ENCODE measurements at places on chromosomes 12 and 14.
A peak's percentile ranks its signal among the peaks of the same experiment; 100 is the strongest.

GRCh38 chr14:36513451-36514277 is 6.4 kb downstream of the NKX2-1 start:
- peak; percentile 81 for DNase-seq

DNA sequence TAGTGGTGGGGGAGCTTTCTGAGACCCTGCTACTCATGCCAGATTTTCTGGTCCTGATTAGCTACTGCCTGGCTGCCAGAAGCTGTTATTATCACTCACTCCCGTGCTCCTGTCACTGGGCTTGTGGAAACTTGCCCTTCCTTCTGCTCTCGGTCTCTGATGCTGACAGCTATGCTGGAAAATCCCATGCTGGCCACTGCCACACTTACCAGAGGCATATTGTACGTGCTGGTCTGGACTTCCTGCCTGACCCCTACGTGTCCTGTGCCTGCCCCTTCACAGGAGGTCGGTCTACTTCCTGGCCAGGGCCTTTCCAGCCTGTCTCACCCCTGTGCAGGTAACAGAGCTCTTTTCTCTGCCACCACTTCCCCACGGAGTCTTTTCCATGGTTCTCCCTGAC is 149.4 kb upstream of the PLEKHG7 start:
- DNase-seq = no peak

DNA sequence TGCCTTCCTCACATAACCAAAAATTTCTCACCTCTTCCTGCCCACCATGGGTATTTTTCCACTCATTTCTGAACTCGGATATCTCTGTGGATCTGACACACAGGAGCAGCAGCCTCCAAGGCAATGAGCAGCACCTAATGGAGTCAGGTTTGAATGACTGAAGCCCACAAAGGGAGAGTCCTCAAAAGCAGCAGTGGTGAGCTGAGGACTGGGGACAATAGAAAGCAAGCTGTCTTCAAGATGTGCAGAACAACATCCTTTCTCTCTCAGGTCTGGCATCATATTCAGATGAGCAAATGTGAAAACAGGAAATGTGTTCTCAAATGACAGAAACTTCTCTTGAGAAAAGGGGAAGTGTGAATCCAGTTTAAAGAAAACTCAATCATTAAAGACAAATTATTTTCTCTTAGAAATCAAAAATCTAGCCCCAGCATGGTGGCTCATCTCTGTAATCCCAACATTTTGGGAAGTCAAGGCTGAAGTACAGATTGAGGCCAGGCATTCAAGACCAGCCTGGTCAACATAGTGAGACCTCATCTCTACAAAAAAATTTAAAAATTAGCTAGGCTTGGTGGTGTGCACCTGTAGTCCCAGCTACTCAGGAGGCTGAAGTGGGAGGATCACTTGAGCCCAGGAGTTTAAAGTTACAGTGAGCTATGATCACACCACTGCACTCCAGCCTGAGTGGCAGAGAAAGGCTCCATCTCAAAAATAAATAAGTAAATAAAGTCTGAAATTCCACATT is 54.2 kb downstream of the C12orf42 start:
- DNase-seq = no peak

DNA sequence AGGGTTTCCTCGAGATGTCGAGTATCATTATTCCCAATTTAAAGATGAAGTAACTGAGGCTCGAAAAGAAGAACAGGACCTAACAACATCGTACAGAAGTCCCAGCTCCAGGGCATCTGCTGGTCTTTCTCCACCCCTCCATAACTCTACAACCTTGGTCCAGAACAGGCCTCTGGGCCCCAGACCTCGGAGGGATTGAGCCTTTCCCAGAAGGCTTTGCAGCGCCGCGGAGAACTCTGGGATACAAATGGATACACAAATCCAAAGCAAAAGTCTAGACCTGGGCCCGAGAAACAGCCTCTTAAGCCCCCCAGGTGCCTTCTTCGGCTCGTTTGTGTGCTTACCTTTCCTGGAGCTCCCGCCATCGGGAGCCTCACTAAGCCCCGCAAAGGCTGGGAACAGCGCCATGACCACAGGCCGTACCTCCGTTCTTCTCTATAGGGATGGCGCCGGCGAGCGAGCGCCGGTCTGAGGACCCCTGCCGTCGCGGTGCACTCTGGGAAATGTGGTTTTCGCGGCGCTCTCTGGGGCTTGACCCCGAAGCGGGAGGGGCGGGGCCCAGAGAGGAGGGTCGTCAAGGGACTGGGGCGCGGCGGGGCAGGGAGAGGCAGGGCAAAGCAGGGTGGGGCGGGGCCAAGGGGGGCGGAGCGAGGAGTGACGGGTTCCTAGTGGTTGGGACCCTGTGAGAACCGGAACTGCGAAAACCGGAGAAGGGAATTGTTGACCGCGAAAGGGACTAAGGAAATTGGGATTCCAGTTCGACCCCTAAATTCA is at the start of gene NRDE2:
NRDE2 (minus strand) TSS at position 445 of the 774 bp plus-strand sequence; CDS start at position 408, 37 bp downstream.
- peak; percentile 100 for DNase-seq

DNA sequence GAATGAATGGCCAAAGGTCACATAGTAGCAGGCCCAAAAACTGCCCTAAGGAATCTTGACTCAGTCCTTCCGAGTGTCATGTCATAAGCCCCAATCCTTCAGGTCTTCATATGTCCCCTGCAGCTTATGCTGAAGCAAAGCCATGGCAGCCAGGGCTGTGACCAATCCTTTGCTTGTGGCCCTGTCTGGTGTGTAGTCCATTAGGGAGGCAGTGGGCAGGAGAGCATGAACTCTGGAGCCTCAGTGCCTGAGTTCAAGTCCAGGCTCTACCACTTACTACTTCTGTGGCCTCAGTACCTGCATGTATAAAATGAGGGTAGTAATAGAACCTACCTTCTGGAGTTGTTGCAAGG is 20.3 kb downstream of the PLEKHG3 start:
- no peak for DNase-seq

DNA sequence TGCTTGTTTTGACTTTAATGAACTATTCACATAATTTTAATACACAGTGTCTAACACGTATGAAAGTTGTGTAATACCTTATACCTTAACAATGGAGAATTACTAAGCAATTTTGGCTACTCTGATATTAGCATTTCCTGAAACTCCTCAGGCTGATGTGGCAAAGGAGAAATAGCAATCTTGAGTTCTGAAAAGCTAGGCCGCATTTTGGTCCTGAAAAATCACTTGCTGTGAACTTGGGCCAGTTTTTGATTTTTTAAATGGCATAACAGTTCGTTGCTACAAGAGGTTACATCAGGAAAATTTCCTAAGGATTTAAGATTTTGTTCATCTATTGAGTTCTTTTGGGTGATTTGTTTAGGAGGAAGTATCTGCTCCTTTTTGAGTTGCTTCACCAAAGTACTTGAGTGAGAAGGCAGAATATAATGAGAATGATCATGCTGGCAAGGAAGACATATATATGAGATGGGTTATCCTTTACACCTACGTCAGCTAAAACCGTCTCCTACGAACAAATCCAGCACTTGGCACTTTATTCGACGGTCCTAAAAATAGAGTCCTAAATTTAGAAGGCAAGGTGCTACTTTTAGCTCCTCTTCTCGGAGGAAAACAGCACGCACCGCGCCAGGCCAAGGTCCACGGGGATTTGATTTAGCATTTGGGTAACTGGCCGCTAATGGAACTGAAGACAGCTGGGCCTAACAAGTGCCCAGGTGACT is 32.2 kb downstream of the MIA2 start:
- DNase-seq = no peak

DNA sequence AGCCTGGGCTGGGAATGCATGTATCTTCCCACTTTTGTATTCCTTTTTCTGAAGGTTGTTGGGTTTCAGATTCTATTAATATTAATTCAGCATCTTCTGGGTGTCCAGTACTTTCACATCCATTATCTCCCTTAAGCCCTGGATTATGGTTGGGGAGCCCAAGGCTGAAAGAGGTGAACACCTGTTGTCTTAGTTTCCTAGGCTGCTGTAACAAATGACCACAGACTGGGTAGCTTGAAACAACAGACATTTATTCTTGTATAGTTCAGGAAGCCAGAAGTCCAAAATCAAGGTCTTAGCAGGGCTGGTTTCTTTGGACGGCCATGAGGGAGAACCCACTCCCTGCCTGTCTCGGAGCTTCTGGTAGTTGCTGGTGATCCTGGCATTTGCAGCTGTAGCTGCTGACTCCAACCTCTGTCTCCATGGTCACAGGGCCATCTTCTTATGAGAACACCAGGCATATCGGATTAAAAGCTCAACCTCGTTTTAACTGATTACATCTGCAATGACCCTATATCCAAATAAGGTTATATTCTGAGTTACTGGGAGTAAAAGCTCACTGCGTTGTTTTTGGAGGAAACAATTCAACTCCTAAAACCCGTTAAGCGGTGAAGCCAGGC is 68.2 kb upstream of the CLMN start:
- peak; percentile 54 for DNase-seq

GRCh38 chr12:68894276-68894855 is 38.6 kb downstream of the CPM start:
- no peak for DNase-seq

- DNase-seq = peak; percentile 71
Measured at GRCh38 chr12:24997970-24998582, 49.2 kb upstream of the BCAT1 start.

DNA sequence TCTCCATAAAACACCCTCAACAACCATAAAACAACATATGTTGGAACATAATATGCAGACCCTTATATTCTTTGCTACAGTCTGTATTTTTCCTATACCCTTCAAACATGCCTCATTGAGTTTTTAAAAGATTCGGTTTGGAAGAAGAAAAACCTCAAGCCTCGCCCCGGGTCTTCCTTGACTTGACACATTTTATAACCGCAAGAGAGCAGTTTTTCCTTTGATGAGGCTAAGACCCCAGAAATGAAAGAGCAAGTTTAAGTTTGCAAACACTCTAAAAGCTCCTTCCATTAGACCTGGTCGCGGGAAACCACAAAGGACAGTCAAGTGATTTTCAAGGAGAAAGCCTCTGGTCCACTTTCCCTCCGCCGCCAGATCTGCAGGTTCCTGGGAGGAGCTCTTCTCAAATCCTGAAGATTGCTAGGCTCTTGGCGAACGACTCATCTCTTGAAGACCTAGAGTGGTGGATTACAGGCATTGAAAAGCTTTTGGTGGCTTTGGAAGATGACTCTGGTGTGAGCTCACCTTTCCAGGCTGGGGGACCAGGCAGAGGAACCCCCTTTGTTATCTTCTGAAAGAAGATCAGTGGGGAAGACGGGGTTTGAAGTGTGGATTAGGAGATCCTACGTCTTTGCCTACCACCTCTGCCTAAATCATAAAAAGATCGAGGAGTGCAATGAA is at the start of gene ASCL4:
ASCL4 (plus strand) TSS at position 356 of the 681 bp plus-strand sequence. CDS start 515 bp downstream, outside the sequence.
- DNase-seq = peak; percentile 3

GRCh38 chr12:9751204-9752144 is 9.2 kb downstream of the CD69 start:
- DNase-seq = peak; percentile 23

- DNase-seq = peak; percentile 10
Measured at GRCh38 chr12:25155022-25155576, 39.9 kb downstream of the DNAI7 start.

DNA sequence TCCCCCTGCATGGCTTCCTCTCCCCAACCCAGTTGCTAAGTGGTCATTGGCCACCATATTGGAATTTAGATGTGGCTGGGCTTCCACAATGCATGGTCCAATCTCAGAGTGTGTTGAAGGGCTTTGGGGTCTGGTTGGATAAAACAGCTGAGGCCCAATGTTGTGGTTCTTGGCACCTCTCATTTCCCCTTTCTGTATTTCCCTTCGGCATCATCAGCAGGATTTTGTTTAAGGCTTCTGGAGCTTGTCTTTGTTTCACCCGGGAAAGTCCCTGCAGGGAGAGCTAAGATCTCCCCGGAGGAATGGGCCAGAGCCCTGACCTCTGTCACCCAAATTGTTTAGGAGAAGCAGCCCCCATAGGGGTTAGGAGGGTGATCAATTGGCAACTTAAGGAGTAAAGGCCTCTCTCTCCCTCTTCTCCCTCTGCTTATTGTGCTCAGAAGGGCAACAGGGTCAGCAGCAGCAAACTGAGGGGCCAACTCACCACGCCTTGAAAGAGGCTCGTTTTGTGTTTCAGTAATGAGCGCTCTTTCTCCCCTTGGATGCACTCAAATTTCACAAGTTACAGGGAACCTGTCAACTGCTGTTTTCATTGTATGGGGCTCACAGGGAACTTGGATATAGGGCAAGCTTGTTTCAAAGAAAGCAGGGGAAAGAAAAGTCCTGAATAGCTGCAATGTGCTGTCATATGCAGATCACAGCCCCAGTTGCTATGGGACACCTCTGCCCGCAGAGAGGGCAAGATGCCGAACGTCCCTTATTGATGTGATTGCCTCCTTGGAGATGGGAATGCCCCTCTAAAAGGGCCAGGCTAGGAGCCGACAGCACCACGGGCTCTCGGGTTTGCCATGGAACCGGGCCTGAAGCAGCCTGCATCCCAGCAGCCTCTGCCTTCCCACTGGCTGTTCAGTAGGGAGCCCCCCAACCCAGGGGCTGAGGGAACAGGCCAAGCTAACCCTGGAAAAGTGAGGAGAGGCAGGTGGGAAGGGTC is 223.7 kb downstream of the ZFP36L1 start:
- no peak for DNase-seq

GRCh38 chr14:93007225-93007997 is 84.5 kb downstream of the CHGA start:
- DNase-seq = no peak

DNA sequence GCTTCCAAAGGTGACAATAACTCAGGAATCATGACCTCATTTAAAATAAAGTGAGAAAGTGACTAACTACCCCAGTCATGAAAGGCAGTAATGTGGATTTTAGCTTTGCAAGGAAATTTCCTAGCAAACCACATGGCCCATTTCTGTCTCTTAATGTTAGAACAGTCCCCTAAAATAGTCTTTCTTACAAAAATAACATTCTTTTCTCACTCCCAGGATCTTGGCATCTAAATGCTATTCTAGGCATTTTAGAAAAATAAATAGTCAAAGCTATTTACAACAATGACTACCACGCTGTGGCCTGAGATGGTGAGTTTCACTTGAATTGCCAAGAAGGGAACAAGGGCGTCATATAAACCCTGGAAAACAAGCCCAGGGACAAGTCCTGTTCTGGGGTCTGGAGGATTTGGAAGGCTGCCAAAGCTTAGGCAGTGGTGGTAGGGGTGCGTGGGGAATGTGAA is 101.2 kb upstream of the CCDC175 start:
- no peak for DNase-seq

DNA sequence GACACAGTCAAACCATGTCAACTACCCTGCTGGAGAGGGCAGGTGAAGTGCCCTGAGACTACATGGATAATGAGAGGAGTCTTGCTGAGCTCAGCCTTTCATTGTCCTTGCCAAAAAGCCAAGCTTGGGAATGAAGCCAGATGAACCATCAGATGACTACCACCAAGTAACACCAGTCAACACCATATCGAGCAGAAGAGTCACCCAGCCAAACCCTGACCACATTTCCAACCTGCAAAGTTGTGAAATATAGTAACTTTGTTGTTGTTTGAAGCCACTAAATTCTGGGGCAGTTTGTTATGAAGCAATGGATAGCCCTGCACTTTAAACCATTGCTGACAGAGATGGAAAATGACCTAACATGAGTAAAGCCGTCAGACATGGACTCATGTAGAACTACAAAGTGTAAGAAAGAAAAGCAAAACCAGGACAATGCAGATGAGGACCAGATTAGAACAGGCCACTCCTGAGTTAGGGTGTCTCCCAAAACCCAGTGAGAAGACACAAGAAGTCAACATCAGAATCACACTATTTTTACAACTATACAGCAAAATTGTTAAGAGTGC is 12.5 kb upstream of the CRADD start:
- no peak for DNase-seq

- no peak for DNase-seq
Measured at GRCh38 chr12:128607641-128608040, 216.1 kb downstream of the SLC15A4 start.

GRCh38 chr12:16300736-16301135 is 23.3 kb upstream of the SLC15A5 start:
- no peak for DNase-seq

GRCh38 chr12:47383942-47384341 is 304.2 kb upstream of the AMIGO2 start:
- no peak for DNase-seq

- peak; percentile 32 for DNase-seq
Measured at GRCh38 chr14:54567224-54567638, 303 bp downstream of the SAMD4A start.

Data from NCI-H524 (cell line).